ENCODE measurements at places on chromosomes 5 and 9.

GRCh38 chr5:81212211-81212751 is 20.8 kb upstream of the CKMT2 start:
- DNase-seq: no peak

GRCh38 chr9:128628471-128629048 is 28.1 kb downstream of the DYNC2I2 start:
- no peak for DNase-seq

DNA sequence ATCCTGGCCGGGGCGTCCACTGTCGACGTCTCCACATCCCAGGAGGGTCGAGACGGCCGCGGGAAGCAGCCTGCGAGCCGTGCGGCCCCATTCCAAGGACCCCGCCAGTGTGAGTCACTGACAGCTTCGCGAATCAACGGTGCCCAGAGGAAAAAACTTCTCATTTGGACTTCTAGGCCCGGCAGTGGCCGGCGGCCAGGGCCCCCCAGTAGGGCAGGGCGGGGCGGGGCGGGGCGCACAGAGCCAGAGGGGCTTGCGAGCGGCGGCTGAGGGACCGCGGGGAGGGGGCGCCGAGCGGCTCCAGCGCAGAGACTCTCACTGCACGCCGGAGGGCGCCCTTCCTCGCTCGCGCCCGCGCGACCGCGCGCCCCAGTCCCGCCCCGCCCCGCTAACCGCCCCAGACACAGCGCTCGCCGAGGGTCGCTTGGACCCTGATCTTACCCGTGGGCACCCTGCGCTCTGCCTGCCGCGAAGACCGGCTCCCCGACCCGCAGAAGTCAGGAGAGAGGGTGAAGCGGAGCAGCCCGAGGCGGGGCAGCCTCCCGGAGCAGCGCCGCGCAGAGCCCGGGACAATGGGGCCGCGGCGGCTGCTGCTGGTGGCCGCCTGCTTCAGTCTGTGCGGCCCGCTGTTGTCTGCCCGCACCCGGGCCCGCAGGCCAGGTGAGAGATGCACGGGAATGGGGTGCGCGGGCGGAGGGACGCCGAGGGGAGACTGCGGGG is at the start of gene F2R:
Gene F2R (plus strand): TSS at position 391 of the 720 bp plus-strand sequence. CDS start 182 bp downstream, at position 573.
- peak; percentile 63 for DNase-seq

DNA sequence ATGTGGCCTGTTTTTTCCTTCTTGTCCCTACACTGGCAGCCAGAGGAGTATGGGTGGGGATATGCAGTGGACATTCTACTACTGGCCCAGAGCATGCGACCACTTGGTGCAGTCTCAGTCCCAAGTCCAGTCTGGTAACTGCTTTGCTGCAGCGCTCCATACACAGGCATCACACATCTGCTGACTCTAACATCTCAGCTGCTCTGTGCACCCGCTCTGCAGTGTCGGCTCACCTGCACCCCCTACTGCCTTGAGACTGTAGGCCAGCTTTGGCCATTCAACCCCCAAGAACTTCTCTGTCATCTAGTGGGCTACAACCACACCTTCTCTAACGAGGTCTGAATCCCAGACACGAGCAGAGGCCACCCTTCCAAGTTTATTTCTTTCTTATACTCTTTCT is 46.4 kb upstream of the SLCO6A1 start:
- DNase-seq: no peak

DNA sequence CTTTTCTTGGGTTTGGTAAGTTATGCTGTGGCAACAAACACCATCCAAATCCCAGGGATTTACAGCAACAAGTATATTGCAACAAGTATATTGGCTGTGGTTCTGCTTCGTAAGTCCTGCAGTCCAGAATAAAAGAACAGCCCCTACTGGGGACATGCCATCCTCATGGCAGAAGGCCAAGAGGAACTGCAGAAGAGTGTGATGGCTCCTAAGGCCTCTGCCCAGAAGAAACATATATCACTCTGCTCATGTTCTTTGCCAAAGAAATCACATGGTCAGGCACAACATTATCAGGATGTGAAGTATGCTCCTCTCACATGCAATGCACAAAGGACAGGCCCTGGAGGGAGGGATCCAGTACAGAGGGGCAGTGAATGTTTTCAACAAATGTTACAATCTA is 159.6 kb upstream of the TAS2R1 start:
- DNase-seq: no peak

- DNase-seq: no peak
Measured at GRCh38 chr5:44387406-44387805, 1.8 kb downstream of the FGF10 start.

DNA sequence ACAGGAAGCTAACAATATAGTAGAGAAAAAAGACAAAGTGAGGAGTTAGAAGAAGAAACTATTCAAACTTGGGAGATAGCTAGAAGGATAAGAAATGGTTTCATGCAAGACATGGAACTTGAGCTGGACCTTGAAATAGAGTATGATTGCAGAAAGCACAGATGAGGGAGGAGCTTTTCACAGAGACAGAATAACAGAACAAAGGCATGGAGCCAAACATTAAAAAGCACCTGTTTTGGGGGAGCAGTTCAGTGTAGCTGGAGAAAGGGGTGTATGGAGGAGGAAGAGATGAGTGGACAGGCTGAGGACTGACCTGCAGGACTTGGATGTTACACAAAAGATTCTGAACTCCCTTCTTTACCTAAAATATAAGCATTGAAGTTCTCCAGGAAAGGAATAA is 25.2 kb downstream of the DTWD2 start:
- no peak for DNase-seq

- no peak for DNase-seq
Measured at GRCh38 chr5:138354387-138354786, 1.9 kb downstream of the KDM3B start.

DNA sequence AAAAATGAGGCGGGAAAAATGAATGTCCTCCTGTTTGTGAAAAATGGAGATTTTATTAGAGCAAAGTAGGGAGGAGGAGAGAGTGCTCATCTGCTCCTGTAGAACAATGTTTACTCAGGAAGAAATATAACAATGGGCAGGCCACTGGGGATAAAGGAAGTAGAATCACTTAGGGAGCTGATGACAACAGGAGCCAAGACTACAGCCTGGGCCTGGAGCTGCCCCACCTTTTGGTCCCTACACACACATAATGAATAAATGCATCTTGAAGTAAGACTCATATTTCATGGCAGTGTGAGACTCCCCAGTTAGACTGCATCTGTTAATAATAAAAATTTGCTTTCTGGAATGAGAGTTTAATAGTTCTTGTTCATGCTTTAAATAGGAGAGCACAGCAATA is 1939.8 kb downstream of the EFNA5 start:
- no peak for DNase-seq
